Right ventricle myocardium superior (tissue), 1 donor: ENCODE measurements at places on chromosomes 12 and 14. TPM values are rescaled to one million over a fixed set of nuclear protein-coding genes. Genes with fewer than 3 reads are reported as not detected.

The NR4A1 gene
- total RNA-seq = 46.1 TPM

The NYNRIN gene
- total RNA-seq = 8.8 TPM

The RDH12 gene
- not detected for total RNA-seq

- peak; percentile 52 for DNase-seq
Measured at GRCh38 chr14:100022772-100023451, 42.3 kb upstream of the EVL start.

DNA sequence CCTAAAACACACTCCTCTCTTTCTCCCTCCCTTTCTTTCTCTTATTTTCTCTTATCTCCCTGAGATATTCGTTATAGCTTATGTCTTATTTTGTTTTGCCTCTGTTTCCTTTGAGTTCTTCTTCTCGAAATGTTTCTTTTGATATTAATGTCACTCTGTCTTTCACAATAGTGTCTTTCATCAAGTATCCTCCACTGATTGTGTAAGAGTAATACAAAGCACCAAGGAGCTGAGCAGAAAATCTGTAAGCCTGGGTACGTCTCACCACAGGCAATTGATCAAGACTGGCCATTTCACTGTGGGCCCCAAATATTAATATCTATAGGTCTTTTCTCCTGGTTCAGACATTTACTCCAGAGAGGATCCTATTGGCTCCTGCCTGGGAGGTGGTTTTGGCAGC, 4.8 kb upstream of the LYZ start:
- no peak for DNase-seq

DNA sequence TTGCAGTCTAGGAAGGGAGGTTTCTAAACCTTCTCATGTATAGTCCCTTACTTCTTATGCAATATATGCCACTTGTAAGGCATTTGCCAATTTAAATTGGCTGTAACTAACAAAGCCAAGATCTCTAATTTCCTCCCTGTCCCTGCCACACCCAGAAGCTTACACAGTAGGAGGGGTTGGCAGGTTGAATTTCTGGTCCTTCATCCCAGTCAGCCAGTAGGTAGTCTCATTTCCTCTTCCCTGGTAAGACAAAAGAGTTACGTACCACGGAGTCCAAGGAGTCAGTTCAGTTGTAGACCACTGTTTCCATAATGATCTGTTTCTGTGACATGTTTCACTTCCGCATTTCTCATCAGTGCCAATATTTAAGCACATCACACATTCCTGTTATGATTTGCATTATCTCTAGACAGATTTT, 47.0 kb upstream of the PLBD1 start:
- no peak for DNase-seq

DNA sequence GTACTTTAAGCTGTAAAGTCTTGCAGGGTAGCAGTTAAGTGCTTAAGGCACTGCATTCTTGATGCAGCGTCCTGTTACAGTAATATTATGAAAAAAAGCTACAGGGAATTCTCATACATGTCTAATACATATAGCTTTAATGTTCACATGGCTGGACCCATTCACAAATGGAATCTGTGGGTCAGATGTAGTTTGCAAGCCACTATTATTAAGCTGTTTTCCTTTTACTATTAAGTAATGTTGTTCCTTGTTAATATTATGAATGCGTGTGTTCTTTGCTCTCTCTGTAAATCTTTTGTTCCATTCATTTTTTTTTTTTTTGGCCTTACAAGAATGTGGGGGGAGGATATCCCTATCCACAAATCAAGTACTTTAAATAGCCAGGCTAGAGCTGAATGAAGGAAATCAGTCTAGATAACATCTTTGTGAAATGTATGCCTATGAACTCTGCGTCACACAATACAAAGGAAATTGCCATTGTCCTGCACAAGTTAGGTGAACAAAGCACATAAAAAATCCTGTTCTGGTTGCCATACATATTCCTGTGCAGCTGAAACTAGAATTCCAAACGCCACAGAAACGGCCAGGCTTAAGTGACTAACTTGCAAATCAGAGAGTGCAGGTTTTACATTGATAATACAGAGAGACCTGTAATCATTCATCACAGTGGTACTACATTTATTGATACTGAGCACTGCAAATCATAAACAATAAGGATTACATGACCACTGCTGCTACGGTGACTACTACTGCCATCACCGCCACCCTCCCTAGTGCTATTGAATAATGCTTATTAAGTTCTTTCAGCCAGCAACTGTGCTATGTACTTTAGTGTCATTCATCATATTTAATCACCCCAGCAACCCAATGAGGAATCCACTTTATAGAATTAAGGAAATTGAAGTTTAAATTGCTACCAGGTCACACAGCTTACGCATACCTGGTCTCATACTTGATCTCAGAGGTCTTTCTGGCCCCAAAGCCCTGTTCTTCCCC, 111.9 kb downstream of the HMGA2 start:
- no peak for DNase-seq

DNA sequence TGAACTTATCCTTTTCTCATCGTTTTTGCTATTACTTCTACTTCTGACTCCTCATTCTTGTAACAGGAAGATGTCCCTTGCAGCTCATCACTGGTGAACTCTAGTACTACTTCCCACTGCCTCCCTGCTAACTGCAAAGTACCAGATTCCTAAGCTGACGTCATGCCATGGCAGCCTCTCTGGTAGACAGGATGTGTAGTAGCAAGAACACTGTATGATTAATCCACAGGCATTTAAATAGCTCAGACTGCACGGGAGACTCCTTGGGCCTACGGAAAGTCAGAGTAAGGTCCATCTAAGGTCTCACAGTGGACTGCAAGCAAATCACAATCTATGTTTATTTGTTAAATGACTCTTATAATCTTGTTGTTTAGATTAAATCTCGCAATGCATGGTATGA, 43.5 kb downstream of the DNAI7 start:
- DNase-seq = no peak

DNA sequence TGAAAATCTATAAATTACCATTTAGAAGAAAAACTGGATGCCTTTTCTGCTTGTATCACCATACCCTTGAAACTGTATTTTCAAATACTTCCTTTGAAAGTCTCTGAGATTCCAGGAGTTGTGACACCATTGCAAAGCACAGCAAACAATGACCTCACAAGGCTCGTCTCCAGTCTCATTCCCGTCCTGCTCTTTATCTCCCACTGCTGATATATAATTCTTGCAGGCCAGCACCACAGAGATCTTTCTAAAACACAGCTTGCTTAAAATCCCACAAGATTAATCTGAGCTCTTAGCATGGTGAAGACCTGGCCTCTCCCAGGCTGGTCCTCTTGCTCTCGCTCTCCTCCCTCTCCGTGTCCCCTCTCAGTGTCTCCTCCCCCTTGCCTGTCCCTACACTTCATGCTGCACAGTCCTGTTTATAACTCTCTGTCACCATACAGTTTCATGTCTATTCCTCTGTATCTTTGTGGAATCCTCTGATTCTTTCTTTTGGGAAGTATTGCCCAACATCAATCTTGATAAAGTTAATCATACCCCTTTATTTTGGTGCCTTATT, 51.8 kb downstream of the ZFYVE21 start:
- no peak for DNase-seq
